ENCODE measurements at places on chromosomes 11 and 22.

GRCh38 chr22:43689356-43689755 lies 122.7 kb downstream of the EFCAB6 start:
- DNase-seq, result no peak

GRCh38 chr11:46100670-46101069 lies 20.6 kb downstream of the PHF21A start:
- no peak for DNase-seq

- no peak for DNase-seq
Measured at GRCh38 chr11:94934846-94935245, 38.5 kb downstream of the CWC15 start.

GRCh38 chr22:49790912-49791311 lies 36.8 kb downstream of the BRD1 start:
- no peak for DNase-seq

GRCh38 chr22:47193606-47194329 lies 431.3 kb downstream of the TBC1D22A start:
- DNase-seq, result no peak

GRCh38 chr11:61104963-61105362 lies 2.7 kb downstream of the CD5 start:
- no peak for DNase-seq

GRCh38 chr11:24356501-24356900 lies 140.4 kb upstream of the LUZP2 start:
- no peak for DNase-seq

DNA sequence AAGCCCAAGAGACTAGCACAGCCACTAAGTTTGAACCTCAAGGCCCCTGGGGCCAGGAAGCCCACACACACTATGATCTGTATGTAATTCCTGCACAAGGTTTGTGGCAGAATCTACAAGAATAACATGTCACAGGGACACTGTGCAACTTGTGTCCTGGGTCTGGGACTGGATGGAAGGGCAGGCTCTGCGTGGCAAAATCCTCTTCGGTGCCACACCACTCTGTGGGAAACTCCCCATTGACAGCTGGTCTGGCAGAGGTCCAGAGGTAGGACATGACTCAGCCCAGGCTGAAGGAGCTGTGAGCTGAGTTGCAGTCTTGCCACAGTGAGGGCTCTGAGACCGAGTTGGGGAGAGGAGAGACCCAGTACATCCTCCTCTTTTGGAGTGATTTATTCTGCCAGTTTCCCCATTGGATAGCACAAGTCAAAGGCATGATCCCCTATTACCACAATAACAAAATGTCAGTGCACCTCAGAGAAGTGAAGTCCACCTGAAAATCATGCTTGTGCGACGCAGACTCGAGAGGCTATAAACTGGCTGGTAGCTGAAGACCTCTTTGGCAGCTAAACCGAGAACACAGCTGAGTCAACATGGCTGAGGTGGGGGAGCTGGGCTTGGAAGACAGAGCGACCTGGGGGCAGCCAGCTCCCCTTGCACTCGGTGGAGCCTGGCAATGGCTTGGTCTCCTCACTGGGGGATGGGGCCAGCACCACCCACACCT lies 23.3 kb upstream of the SERPIND1 start:
- DNase-seq, result peak; percentile 90

- DNase-seq, result peak; percentile 77
Measured at GRCh38 chr11:43576803-43577521, 103.6 kb upstream of the HSD17B12 start.
